ENCODE measurements at places on chromosomes 12 and 14. TPM values are rescaled to one million over a fixed set of nuclear protein-coding genes. Genes with fewer than 3 reads are reported as not detected.

RTL1 gene
- total RNA-seq = not detected

CIROP gene
- not detected for total RNA-seq

AACS gene
- 36.9 TPM for total RNA-seq

CCND2 gene
- 200 TPM for total RNA-seq

GLI1 gene
- total RNA-seq = 0.05 TPM
